T follicular helper cell (primary cell): ENCODE measurements at places on chromosomes 4 and X.

DNA sequence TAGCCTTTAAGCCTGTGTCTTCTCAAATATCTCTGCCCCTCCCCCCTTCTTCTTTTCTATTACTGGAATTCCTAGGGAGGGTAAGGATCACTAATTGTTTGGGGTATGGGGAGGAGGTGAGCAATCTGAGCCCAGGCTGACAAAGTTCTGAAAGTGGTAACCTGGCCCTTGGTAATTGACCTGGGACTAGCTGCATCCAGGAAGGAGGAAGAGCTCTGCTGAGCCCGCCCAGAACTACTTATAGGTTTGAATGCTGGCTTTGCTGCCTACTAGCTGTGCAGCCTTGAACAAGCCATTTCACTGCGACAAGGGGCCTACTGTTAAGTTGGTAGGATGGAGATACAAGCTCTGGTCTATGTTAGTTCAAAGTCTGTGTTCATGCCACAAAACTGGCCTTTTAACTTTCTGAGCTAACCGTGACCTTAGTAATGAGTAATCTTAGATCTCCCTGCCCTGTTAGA is 37.8 kb downstream of the DGKK start:
- no peak for DNase-seq

GRCh38 chr4:52103319-52103718 is 52.2 kb downstream of the SPATA18 start:
- DNase-seq, result no peak

GRCh38 chr4:89439533-89439932 is 131.9 kb upstream of the GPRIN3 start:
- DNase-seq, result no peak

GRCh38 chr4:1994938-1995337 is 13.8 kb downstream of the NELFA start:
- DNase-seq, result no peak

DNA sequence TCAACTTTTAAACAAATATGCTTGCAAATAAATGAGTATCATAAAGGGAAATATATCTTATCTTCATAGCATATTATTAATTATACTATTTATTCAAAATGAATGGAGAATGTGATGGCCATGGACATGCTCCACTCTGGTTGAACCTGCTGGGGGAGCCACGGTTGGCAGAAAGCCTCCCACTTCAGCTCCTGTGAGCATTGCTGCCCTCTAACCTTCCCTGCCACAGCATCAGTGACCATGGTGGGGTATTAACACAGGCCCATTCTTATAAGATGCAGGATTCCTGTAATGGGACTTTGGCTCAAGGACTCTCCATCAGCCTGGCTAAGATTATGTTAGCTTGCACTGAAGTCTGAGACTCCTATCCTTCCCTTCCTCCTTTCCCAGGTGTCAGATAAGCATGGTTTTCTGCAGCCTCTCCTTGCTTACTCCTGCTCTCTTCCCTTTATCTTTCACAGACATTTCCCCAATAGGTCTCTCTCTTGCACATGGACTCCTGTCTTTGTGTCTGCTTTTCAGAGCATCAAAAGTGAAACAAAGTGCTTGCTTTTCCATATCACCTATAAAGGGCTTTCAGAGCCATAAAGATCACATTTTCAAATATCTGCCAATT is 4.9 kb upstream of the ABRAXAS1 start:
- no peak for DNase-seq

DNA sequence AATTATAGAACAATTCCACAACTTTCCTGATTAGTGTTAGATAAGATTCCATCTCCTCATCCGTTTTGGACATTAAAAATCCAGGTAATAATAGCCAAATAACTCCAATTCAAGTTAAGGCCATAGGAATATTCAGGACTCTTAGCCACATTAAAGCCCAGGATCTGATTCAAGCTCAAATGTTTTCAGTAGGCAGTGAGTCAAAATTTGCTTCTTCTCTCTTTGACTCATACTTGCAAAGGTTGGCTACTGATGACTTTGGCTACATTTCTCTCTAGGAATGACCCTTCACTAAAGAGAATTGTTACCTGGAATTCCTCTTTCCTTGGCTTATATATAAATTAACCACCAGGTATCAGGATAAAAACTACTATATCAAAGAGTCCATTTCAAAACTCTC is 354.9 kb upstream of the HS3ST1 start:
- DNase-seq, result no peak

DNA sequence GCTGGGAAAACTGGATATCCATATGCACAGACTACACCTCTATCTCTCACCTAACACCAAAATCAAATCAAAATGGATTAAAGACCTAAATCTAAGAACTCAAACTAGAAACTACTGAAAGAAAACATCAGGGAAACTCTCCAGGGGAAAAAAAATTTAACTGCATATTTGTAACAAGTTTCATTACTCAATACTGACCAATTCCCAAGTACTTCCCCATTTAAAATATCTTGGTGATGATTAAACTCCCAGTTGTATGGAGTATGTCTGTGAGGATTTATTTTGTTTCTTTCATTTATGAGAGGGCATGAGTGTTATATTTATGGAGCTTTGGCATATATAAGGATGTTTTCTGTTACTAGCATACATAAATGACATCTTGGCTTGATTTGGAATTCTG is 112.3 kb upstream of the IL15 start:
- no peak for DNase-seq

DNA sequence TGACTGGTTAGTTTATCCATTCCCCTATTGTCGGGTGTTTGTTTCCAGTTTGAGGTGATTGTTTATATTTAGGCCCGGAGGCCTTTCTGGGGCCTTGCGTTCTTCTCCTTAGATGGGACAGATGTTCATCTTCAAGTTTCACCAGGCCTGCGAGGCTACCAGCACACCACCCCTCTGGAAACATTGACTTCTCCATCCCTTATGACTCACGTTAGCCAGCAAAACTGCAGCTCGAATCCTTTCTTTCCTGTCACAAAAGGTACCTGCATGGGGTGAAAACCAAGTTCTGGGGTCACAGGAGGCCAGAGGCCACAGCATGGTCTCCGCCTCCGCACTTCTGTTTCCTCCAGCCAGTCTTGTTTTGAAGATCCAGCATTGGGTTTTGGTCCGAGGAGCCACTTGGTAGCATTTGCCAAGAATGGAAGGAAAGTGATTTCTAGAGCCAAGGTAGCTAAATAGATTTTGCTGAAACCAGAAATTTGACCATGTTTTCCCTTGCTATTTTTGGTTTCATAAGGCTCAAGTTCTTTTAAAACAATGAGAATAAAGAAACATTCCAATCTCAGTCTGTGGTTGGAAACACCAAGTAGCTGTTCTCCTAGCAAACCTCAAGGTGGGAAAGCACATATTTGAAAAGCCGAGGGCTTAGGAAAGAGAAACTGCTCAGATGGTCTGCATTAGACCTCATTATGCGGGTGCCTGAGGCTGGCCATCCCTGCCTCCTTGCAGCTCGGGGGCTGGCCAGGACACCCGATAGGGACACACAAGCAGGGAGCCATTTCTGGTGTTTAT is 5.6 kb downstream of the NYX start:
- no peak for DNase-seq

DNA sequence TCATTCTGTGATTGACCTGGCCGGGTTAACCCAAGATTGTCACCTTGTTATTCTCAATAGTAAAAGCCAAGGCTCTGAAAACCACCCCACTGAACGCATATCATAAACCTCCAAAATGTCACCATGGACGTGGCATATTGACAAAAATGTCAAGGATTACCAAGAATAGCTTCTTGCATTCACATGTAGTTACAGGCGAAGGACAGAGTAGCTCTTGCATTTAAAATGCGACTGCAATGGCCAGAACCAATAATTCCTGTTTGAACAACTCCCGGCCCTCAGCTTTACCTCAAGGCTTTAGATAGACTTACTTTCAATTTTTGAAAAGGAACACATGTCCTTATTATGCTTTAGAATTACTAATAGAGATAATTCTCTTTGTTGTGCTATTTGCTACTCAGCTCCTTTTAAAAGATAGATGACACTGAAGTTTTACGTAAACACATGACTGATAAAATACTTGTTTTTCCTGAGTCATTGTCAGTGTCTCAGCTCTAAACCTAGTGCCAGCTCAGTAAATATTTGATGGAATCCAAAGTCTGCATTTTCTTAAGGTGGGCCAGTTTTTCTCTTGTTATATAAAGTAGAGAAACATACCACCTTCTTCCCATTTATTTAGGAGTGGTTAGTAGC is 66.3 kb downstream of the CLDN34 start:
- no peak for DNase-seq

DNA sequence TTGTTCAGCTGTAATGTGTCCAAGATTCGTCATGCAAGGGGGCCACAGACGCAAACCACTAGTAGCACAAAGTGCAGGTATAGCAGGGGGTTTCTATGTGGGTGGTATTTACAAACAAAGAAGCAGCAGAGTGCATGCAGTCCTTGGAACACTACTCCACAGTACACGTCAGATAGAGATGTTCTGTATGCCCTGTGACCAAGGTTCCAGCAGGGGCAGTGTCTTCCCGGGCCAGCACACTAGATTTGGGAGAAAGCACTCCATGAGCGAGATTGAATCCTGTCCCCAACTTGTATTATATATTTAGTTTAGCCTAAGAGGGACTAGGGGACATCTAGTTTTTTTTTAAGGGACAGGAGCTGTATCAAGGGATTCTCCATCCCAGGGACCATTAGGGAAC is 54.4 kb upstream of the ESX1 start:
- DNase-seq, result no peak

- no peak for DNase-seq
These were observed 30.6 kb upstream of the GC start for GRCh38 chr4:71814433-71814832.

DNA sequence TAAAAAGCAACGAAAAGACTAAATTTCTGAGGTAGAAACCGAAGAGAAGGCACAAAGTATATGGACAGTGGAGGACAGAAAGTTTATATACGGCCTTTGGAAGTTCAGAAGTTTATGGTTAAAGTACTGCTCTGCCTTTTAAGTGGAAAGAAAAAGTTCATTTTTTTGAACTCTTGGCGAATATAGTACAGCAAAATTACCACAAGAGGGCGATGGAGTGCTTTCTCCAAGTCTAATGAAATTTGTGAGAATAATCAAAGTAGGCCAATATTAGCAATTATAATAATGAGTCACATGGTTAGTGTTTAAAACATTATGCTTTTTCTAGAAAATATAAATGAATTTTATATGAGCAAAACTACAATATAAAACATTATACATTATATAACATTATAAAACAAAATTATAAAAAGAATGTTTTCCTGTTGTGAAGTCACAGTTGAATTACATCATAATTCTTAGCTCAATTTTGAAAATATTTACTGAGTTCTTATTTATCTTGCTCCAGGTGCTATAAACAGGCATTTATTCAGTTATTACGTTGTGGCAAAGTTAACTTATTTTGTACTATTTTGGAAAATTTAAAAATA is 136.2 kb upstream of the BMPR1B start:
- DNase-seq, result peak; percentile 2

DNA sequence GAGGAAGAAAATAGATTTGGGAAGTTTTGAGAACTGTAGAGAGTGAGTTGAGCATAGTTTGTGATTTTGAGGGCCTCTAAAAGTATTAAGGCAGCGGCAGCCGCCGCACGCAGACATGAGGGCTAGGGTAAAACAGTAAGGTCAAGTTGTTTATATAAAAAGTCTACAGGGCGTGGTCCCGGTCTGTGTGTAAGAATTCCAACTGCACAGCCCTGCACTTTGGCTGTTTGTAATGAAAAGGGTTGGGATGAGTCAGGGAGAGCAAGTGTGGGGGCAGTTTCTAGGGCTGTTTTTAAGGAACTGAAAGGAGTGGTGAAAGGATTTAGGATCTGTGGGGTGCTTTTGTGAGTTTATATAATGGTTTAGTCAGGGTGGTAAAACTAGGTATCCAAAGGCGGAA is 55.0 kb downstream of the BEX3 start:
- no peak for DNase-seq

DNA sequence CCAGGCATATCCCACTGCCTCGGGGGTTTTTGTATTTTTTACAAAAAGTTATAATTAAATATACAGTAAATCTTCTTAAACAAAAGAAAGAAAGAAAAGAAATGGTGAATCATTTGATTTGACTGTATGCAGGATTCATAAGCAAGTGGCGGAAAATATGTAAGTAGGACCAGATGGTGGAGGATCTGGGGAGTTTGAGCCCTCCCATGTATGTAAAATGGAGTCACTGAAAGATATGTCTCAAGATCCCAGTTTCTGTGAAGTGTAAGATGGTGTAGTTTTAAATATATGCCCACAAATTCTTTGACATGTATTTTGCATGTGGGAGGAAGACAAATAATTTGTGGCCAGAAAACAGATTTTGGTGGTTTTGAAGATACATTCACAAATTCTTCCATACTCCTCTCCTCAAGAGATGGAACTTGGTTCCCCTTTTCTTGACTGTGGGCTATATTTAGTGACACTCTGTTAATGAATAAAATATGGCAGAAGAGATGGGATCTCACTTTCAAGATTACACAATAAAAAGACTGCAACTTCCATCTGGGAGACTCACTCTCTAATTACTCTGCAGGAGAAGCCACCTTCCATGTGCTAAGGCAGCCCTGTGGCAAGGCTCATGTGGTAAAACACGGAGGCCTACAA is 133.6 kb upstream of the S100G start:
- no peak for DNase-seq

DNA sequence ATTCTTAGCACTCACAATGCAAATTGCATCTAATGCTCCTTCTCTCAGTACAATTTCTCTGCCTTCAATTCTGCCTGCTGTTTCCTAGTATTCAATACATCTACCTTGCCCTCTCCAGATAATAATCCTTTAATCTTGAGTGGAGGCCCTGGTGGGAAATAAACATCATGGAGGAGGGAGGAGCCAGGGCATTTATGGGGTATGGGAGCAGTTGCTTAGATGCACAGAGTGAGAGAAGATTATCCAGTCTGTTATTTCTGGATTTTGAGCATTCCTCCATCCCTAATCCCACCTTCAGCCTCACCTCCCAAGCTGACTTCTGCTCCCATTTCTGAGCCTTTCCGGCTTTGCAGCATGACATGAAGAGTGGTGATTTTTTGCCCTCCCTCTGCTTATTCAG is 127.9 kb upstream of the PPP3CA start:
- no peak for DNase-seq

GRCh38 chrX:20144491-20144890 is 2.9 kb upstream of the EIF1AX start:
- DNase-seq, result no peak

GRCh38 chr4:41835321-41835995 is 86.9 kb upstream of the PHOX2B start:
- no peak for DNase-seq

DNA sequence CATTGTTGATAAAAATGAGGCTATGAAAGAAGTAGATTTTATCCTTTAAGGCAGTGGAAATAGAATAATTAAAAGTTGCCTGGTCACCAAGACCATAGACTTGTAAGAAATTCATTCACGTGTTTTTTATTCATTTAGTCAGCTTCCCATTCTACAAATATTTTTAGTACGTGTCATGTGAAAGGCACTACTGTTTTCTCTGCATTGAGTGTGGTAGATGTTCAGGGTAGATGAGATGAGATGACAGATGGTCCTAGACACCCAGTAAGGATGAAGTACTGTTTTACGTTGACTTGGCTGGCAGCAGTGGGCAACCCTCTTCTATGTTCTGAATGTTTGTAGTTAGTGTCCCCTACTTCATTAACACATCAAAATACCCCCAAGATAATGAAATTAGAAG is 228.1 kb downstream of the ARHGAP24 start:
- DNase-seq, result no peak
